ENCODE measurements at places on chromosomes 6 and 20.

- DNase-seq, result no peak
Observed at GRCh38 chr20:45588800-45589199, 9.7 kb upstream of the WFDC8 start.

DNA sequence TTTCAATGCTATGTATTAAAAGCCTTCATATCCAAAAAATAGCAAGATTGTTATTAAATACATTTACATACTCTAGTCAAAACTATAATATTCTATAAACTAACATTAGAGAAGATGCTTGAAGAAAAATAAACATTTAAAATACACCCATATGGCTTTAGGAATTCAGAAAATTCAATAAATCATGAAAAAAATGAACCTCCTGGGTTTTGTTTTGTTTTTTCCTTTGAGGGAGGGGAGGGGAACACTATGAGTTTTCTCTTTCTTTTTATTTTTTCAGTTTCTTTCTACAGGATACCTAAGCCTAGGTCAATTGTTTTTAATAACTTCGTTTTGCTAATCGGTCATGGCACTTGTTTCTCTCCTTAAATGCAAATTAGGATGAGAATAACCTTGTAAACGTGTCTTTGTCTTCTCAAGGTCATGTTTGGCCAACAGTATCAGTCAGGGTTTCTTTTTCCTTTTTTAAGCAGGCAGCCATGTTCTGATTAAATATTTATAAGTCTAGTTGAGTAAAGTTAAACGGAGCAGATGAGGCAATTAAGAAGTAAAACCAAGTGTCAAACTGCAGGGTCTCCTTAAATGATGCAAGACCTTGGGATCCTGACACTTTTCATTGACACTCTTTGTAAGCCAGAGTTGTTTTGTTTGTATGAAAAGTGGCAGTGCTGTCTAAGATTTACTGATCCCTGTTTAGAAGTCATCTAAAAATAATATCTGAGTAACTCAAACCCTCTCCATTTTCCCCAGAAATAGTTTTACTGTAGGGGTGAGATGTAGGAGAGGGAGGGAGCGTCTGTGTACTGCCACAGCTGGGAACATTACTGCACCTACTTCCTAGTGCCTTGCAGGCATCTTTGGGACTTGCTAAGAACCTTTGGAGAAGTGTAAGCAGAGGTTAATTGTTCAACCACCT lies 392.3 kb downstream of the PLCB1 start:
- DNase-seq, result no peak

DNA sequence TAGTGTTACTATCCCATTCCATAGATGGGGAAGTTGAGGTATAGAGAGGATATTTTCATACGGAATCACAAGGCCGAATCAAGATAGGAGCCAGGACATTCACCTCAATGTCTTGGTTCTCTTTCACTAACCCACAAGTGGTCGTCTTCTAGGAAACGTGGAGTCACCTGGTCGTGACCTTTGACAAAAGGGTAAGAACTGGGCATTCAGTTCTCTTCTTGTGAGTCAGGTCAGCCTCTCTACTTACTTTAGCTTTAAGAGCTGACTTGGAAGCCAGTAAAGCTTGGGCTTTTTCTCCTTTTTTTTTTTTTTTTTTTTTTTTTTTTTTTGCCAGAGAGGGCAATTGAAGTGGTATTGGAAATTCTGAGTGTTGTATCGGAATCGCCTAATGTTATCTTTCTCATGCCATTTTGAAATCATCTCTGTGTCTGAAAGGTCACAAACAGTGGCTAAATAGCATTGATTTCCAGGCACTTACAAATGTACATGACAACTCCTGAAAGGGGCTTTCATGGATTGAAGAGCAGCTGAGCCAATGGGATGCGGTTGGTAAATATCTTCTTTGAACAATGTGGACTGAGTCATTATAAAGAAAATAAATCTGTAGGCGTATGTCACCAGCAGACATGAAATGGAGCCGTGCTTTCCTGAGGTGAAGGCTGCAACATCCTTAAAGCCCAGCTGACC lies 356.9 kb downstream of the KIF16B start:
- no peak for DNase-seq

DNA sequence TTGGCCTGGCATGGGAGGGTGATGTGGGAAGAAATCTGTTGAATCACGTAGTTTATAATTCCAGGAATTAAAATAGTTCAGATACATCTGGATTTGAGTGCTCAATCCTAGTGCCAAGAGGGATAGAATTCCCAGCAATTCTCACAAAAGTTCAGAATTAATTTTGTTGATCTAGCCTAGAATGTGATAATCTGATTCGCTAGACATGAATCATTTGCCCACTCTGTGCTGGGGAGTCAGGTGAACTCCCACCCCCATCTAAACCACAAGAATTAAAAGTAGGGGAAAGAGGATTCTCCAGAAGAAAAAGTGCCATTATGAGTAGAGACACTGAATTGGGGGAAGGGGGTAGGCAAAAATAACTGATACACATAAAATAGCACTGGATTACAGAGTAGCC lies 85.0 kb downstream of the LIN28B start:
- no peak for DNase-seq

DNA sequence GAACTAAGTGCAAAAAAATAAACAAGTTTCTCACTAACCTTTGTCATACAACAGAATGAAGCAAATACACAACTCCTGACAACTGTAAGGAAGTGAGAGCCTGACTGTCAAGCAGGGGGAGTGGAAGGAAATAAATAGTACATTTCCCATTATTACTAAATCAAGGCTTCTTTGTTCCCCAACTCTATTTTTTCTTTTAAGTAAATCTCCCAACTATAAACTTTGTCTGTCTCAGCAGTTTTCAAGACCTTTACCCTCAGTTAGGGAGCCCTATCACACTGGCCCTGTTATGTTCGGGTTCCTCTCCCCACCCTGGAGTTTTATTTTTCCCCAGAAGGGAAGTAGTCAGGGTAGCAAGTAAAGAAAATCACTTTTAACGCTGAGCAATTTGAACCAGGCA lies 24.1 kb upstream of the IPCEF1 start:
- DNase-seq, result no peak

DNA sequence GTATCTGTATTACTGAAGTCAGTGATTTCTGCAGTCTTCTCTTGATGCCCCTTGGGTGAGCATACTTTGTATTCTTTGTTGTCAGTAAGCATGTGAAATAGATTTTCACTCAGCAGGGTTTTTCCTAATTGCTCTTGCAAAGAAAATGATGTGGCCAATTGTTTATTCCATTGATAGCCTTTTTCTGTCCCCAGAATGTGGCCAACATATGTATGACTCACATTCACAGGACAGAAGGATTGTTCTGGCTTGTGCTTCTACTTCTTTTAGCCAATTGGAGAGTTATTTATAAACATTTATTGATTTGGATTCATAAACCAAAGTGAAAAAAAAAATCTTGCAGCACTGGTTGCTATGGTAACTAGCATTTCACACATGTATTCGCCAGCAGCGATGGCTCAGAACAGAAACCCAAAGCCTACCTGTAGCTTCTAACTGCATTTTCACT lies 54.4 kb upstream of the RBM24 start:
- DNase-seq, result no peak

DNA sequence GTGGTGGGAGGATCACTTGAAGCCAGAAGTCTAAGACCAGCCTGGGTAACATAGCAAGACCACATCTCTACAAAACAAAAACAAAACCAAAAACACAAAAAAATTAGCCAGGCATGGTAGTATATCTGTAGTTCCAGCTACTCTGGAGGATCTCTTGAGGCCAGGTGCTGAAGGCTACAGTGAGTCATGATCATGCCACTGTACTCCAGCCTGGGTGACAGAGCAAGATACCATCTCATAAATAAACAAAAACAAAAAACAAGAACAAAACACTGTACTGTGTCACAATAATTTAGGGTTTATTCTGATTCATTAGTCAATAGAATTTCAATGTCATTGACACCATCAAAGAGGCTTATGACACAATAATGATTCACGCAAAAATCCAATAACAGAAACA lies 1121.7 kb upstream of the MAP3K7 start:
- no peak for DNase-seq

DNA sequence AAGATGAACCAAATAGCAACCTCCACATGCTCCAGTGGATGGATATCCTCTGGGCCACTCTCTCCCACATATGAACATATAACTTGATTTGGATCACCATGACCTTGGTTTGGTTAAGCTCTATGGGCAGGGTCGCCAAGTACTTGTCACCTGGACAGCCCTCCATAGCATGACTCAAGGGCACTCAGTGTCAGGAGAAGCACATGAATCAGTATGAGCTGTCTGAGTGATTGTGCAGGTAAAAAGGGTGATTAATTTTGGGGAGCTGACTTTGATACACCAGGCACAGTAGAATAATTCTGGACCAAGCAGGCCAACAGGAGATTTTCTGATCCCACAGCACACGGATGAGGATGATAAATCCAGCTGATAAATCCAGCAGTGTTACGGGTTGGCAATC lies 74.4 kb downstream of the OPRM1 start:
- DNase-seq, result no peak

DNA sequence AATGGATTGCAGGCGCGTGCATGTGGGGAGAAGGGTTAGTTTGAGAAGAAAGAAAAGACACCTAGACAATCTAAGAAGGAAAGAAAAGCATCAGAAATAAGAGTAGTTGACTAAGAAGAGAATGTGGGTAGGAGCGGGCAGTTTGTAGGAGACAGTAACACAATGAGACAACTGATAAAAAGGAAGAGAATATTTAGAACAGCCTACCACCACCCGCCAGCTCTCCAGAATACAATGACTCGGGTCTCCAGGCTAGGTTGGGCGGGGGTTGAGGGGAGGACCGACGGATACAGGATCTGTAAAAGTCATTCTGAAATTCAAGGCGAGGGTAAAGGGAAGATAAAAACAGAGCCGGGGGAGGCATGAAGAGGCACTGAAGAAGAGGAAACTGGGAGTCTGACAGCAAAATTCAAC lies 712 bp downstream of the ABHD16A start:
- DNase-seq, result peak; percentile 18

- no peak for DNase-seq
Observed at GRCh38 chr6:148723484-148723883, 23.3 kb upstream of the UST start.

- no peak for DNase-seq
Observed at GRCh38 chr6:76057469-76057868, 15.0 kb downstream of the IMPG1 start.

DNA sequence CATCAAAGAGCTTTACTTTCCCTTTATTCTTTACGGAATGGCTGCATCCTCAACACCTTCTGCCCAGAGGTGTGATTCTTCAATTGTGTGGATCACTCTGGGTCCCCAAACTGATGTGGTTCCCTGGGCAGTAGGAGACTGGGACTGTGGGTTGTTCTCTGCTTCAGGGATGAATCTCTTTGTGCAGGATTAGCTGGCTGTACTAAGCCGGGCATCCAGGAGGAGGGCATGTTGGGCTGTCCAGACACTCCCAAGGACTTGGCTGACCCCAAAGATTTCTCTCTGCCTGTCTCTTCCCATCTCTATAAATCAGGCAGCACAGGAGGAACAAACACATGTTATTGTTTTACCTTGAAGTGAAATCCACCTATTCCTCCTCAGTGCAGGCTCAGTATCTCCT lies 15.3 kb downstream of the FARS2 start:
- no peak for DNase-seq

- DNase-seq, result peak; percentile 58
Observed at GRCh38 chr6:42075159-42075838, 25.0 kb downstream of the TAF8 start.

GRCh38 chr6:71351190-71351589 lies 62.6 kb downstream of the OGFRL1 start:
- DNase-seq, result no peak

GRCh38 chr6:43171707-43172103 lies 636 bp downstream of the SRF start:
- DNase-seq, result no peak
